ENCODE measurements at places on chromosomes 12 and 14.

GRCh38 chr12:115135800-115136211 lies 451.8 kb upstream of the TBX3 start:
- no peak for DNase-seq

GRCh38 chr14:77791225-77791600 lies 8.7 kb upstream of the ADCK1 start:
- no peak for DNase-seq

- DNase-seq, result no peak
Measured at GRCh38 chr14:72699443-72699842, 194.5 kb downstream of the DPF3 start.

GRCh38 chr14:24887623-24888304 lies 162.2 kb downstream of the STXBP6 start:
- DNase-seq, result no peak

- DNase-seq, result no peak
Measured at GRCh38 chr12:2317772-2318171, 265.0 kb downstream of the CACNA1C start.
